Activated CD8-positive, alpha-beta T cell treated with anti-CD3 and anti-CD28 coated beads for 36 hours (primary cell): ENCODE measurements at places on chromosomes 1 and 21.

DNA sequence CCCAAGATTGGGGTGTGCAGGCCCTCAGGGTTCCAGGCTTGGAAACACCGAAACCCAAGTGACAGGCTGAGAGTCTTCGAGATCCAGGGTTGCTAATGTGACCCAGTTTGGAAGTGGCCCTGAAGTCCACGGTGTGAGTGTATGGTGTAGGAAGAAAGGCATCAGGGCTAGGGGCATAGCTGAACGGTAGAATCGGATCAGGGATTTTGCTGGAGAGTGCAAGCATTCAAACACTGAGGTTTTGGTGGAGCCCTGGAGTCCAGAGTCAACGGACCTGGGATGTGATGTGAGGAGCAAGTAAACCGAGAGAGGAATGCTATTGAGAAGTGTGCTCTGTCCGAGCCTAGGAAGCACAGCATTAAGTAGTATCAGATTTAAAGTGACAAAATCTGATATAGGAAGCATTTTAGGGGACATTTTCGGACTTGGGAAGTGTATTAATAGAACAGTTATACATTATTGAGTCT lies 958 bp downstream of the NFYC start:
- DNase-seq, result no peak

DNA sequence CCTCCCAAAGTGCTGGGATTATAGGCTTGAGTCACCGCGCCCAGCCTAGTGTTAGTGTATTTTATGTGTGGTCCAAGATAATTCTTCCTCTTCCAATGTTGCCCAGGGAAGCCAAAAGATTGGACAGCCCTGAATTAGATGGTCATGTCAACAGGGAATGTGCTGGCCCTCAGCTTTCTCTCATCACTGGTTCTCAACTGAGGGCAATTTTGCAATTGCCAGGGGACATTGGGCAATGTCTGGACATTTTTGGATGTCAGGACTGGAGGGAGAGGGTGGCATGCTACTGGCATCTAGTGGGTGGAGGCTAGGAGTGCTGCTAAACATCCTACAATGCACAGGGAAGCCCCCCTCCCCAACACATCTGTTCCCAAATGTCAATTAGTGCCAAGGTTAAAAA lies 95.0 kb downstream of the LAMC2 start:
- DNase-seq, result no peak

DNA sequence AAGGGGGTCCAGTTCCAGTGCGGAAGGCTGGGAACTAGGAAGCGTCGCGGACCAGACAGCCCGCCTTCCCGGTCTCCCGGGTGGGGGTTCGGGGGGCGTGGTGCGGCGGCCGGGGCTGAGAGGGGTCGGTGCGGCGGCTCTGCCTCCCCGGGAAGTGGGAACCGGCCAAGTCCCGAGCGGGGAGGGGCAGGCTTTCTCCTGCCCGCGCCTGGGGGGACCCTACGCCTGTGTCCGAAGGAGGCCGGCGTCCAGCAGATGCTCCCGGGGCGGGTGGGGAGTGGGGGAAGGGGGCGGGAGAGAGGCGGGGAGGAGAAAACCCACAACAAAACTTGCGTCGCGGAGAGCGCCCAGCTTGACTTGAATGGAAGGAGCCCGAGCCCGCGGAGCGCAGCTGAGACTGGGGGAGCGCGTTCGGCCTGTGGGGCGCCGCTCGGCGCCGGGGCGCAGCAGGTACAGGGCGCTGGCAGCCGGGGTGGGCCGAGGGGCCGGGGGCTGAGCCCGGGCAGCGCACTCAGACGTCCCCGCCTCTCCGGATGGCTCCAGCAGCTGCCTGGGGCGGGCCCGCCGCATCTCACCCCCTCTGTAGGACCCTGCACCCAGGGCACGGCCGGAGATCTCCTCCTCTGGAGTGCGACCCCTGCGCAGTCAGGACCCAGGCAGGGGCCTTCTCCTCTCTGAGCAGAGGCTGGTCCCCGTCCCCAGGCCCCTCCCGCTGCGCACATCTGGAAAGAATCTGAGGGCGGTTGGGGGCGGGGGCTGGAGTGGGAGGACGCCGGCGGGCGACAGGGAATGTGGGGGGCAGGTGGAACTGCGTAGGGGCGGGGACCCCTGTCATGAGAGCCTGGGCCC lies at the start of gene PODN:
PODN (plus strand) TSS at position 355 of the 849 bp plus-strand sequence. CDS start 7,643 bp downstream, outside the sequence.
- DNase-seq, result peak; percentile 26

GRCh38 chr21:44983421-44984206 lies 43.8 kb downstream of the SLX9 start:
- DNase-seq, result no peak

DNA sequence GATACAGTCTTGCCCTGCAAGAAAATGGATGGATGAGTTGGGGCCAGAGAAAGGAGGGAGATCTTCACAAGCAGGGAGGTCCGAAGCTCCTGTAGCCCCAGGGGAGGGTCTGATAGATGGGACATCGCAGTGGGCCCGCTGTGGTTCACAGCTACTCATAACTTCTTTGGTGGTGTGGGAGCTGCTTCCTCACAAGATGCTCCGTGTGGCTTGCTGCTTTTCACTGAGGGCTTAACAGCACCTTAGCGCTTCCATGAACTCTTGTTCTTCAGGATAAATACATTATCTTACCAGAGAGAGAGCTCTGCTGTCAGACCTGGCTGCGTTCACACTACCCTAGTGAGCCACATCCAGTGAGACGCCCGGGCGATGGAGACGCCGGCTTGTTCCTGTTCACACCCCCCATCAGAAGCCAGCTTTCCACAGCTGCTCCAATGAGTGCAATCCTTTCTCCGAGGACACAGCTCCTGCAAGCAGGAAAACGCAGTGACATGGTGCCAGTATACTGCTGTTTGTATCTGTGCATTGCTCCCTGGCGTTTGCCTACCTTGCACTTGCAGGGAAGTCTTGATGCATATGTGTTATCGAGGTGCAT lies 599.8 kb downstream of the AJAP1 start:
- DNase-seq, result no peak
